Hematopoietic multipotent progenitor cell treated with erythropoietin and hydrocortisone succinate and interleukin-3 and kit ligand, for 8 days (in vitro differentiated cells): ENCODE measurements at places on chromosomes 7 and 10.

GRCh38 chr7:50662041-50662694 lies 97.0 kb upstream of the DDC start:
- peak; percentile 11 for DNase-seq

DNA sequence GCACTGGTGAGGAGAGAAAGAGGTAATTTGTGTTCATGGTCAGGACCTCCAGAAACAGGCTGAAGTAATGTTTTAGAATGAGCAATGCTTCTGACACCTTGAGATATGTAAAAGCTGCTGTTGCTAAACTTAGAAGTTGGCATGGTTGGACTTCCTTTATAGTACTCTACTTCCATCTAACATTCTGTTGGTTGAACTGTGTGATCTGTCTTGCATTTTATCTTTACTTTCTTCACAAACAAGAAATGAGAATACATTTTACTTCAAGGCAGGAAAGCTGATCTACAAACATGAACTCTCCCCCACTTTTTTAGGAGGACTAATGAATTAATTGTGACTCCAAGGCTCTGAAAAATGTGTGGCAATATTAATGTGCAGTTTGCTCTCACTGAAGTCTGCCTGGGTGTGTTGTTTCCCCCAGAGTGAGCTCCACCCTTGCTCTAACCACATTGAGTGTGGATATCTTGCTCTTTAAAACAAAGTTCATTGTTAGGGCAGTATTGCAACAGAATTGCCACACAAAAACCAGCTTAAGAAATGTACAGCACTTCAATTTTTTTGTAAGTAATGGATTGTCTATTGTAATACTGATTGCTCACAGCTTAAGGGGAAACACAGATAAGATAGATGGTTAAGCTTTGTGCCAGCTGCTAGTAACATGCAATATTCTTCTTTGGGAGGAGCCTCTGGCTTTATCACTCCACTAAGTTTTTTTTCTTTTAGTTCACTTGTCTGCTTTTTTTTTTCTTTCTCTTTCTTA lies 69.0 kb downstream of the ADD3 start:
- peak; percentile 90 for DNase-seq

DNA sequence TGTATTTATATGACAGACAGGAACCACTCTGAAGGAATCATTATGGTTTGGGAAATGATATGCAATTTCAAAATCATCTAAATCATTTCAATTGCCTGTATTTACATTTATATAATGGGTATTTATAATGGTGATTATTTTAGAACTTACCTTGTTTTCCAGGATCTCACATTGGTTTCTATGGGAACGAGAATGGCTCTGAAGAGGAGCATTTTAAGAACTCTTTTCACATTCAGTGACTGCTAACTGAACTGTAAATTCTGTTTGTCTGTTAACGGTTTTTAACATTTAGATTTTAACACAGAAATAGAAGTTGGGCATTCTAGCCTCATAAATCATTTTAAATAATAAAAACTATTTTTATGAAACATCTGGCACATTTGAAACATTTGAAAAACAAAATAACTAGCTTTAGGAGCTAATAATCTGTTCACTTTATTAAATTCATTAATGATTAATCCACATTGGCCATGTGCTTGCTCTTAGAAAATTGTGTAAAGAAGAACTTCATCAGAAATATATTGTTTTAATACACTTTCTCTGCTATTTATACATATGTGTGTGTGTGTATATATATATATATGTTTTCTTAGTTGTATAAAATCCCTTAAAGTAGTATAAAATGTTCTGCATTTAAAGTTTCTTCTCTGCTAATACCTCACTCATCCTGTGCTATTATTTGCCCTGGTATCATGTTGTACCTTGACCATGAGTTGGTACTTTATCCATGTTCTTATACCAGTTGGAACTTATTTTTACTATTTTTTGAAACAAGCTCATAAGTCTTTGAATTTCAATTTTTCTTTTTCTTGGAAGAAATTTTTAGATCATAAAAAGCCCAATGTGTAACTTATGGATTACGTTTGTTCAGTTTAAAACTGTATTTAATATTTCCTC lies 8.7 kb upstream of the SEM1 start:
- DNase-seq, result no peak

DNA sequence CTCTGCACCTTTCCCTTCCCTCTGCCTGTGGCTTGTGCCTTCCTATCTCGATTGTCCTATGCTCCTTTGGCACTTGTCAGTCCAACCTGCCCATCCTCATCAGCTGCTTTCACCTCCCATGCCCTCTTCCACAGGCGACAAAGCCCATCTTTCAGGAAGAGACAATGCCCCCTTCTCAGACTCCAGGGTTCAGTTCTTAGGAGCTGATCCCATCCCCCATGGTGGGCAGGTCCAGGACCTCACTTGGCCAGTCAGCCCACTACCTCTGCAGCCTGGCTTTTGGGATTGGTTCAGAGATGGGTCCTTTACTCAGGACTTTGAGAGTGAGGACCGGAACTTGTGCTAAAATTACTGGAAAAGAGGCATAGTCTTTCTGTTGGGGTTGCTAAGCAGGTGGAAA lies 74.0 kb upstream of the NANOS1 start:
- DNase-seq, result no peak

DNA sequence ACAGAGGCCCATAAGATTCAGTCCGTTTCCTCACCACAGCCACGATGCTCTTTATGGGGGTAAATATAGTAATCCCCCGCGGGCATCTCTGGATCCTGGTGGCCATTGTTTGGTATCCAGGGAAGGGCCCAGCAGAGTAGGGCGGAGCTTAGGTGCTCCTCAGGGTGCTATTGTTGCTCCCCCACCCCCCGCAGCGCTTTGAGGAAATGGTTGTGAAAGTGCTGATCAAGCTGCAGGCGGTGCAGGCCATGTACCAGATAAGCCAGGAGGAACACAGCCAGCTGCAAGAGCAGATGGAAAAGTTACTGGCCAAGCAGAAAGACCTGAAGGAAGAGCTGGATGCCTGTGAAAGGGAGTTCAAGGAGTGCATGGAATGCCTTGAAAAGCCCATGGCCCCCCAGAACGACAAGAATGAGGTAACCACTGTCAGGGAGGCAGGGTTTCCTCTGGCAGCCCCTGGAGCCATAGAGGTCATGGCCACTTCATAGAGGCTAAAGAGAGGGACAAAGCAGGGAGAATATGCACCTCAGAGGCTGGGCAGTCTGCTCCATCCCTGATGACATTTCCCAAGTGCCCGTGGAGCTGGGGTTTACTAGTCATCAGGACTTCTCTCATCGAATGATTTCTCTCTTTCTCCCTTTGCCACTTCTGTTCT lies 17.6 kb upstream of the FLNC start:
- DNase-seq, result peak; percentile 35

- DNase-seq, result no peak
Measured at GRCh38 chr10:34018784-34019183, 684.3 kb upstream of the NRP1 start.

- no peak for DNase-seq
Measured at GRCh38 chr10:104301907-104302690, 33.1 kb downstream of the GSTO2 start.

DNA sequence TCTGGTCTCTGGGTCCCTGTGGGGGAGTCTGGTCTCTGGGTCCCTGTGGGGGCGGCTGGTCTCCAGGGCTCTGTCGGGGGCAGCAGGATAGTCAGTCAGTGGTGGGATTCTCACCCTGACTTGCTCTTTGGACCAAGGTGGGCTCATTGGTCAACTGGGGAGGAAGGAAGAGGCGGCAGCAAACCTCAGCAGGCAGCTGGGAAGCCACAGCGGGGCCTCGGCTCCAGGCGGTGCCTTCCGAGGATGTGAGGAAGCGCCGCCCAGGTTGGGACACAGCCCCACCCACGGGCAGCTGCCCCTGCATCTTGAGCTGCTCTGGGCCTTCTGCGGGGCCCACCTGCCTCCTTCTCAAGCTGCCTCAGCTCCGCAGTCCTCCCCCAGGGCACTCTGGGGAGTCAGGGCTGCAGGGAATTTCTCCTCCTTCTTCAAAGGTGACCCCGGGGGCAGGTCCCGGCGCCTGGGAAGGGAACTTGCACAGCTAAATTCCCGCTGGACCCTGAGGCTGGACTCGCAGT lies 20.4 kb upstream of the KNDC1 start:
- no peak for DNase-seq

- DNase-seq, result no peak
Measured at GRCh38 chr7:140230516-140230860, 53.7 kb upstream of the KDM7A start.

DNA sequence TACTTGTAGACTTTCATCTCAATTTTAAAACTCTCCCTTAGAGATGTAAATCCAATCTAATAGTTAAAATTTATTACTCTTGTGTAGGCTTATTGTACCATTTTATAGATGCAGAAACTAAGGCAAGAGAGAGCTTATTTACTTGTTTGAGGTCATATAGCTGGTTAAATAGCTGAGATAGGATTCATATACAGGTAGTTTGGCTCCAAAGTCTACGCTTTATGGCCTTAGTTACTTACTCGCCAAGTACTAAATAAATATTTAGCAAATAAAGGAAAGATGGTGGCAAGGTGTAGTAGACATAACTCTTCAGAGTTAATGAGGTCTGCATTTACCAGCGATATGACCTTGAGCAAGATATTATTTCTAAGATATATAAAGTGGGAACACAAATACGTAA lies 86.8 kb downstream of the HBP1 start:
- no peak for DNase-seq

DNA sequence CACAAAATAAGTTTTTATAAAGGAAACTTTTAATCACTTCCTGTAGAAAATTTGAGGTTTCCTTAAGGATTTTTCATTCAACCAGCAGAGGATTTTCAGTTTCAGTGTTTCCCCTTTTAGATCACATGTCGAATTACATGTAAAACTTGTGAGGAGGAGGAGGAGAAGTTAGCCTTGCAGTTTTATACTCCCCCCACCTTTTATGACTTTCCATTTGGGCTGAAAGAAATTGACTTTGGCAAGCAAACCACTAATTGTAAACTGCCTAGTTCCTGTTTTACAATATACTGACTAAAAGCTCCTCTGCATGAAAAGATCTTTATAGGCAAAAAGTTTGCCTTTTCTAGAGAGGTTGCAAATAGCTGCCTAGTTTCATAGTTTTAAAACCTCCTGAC lies 3.0 kb downstream of the BAMBI start:
- no peak for DNase-seq

DNA sequence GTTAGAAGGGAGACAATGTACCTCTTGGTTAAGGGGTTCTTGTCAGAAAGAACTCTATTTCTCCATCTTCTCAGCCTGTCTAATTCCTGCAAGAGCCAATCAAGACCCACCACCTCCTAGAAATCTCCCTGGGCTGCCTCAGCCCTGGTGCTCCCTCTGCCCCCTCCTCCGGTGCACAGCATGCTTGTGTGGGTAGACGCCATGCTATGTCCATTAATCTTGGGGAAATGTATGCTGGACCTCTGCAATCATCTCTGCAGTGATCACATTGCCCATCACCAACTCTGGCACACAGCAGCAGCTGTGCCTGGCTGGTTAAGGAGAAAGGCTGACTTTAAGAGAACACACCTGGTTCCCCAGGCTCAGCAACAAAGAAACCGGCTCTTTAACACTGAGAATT lies 37.3 kb downstream of the SH3PXD2A start:
- no peak for DNase-seq

DNA sequence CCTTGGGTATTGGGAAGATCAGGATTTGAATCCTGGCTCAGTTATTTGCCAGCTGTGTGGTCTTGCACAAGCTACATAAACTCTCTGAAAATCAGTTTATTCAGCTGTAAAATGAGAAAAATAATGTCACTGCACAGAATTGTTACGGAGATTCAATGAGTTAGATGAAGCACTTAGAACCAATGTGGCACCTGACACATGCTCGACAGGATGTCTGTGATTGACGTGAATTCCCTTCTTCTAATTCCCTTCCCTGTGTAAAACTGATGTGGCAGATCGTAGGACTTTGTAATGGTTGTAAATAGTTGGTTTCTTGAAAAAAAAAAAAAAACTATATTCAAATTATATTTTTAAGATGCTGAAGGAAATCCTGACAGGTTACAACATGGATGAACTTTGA lies 249.9 kb upstream of the MKLN1 start:
- DNase-seq, result no peak

GRCh38 chr10:47111329-47111862 lies 188.6 kb upstream of the GDF10 start:
- DNase-seq, result no peak

DNA sequence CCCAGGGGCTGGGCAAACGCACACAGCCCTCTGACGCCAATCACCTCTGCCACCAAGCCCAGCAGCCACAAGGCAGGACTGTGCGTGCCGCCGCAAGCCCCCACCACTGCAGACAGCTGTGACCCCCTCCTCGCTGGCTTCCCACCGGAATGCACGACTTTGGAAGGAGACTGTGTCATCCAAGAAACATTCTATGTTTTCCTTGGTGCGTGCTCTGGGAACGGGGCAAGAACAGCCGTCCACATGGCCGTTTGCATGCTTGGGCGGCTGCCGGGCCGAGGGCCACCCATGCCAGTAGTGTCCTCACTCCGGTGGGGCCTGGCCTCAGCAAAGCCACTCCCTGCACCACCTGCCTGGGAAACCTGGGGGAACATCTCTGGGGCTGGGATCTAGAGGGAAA lies 17.6 kb upstream of the ELN start:
- no peak for DNase-seq

GRCh38 chr7:13057462-13058200 lies 370.2 kb downstream of the ARL4A start:
- no peak for DNase-seq

DNA sequence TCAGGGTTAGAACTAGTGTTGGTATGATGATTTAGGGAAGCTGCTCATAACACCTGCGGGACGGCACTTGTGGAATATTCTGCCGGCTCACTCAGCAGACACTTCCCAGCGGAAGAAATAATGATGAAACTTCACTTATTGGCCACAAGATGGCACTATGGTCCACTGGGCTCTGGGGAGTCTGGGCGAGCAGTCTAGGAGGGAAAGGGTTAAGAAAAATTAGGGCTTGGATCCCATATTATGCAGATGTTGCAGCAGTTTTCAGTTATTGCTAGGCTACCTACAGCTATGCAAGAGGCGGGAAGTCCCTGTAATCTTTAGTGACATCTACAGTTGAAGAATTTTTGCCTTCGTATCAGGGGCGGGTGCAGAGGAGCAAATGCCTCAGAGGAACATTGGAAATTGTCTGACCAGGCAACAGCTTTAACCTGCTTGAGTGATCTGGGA lies 238.7 kb upstream of the PRSS58 start:
- DNase-seq, result peak; percentile 82
